ENCODE measurements at places on chromosomes 3 and 15.

DNA sequence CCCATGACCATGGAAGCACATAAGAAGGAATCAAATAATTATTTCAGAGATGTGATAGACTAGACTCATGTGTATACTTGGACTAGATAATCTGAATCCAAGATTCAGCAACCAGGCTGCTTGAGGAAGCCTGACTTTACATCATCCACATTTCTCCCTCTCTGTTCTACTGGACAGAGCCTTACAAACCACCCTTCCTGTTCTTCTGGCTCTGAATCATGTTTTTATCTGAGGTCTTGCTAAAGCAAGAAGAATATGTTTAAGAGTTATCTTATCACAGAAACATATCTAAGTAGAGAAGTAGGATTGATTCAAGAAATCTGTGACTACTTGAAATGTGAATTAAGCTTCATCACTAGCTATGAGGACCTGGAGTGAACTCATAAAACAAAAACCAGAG, 71.1 kb upstream of the SLC24A5 start:
- DNase-seq: no peak

GRCh38 chr3:166388321-166388720, 551.1 kb upstream of the BCHE start:
- DNase-seq: no peak

GRCh38 chr3:34365771-34366170, 567.3 kb downstream of the PDCD6IP start:
- DNase-seq: no peak

GRCh38 chr15:33636958-33637357, 326.2 kb downstream of the RYR3 start:
- DNase-seq: no peak

GRCh38 chr3:138673641-138674530, 65.3 kb downstream of the FAIM start:
- DNase-seq: no peak

GRCh38 chr3:9402410-9403228, 5.2 kb downstream of the SETD5 start:
- no peak for DNase-seq

- peak; percentile 8 for DNase-seq
These were observed 108.9 kb downstream of the DUT start for GRCh38 chr15:48440084-48440483.

DNA sequence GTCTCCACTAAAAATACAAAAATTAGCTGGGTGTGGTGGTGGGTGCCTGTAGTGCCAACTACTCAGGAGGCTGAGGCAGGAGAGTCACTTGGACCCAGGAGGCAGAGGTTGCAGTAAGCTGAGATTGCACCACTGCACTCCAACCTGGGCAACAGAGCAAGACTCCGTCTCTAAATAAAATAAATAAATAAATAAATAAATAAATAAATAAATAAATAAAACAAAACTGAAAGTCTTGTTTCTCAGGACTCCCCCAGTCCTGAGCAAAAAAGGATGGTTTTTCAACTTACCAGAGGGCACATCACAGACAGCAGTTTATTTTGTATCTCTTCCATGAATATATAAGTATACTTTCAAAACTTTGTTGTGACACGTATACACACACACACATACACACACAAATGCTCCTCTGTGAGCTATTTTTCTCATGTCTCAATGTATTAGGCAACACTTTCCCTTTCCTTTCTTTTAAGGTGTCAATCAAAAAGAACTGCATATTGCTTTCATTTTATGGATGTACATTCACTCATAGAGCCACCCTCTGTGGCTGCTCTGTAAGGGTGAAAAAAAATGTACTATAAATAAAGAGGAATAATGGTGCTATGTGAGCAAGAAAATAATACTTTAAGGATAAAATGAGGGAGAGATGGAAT, 54.8 kb upstream of the MITF start:
- DNase-seq: no peak

DNA sequence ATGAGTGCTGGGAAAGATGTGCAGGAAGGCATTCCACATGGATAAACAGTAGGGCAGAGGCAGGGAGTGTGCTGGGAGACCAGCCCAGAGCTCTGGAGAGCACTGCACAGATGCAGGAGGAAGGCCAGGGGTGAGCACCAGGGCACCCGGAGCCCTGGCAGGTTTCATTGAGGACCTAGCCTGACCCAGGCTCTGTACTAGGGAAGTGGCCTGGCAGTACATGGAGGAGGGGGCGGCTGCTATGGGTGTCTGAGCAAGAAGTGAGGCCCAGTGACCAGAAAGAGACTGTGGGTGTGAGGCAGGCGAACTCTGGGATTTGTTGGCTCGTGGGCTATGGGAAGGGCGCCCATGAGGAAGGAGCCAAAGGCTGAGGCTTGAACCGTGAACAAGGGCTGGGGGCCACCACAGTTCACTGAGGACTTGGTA, 139.1 kb downstream of the DNAJB8 start:
- peak; percentile 41 for DNase-seq

- no peak for DNase-seq
These were observed 1.9 kb downstream of the UBP1 start for GRCh38 chr3:33438284-33438668.

DNA sequence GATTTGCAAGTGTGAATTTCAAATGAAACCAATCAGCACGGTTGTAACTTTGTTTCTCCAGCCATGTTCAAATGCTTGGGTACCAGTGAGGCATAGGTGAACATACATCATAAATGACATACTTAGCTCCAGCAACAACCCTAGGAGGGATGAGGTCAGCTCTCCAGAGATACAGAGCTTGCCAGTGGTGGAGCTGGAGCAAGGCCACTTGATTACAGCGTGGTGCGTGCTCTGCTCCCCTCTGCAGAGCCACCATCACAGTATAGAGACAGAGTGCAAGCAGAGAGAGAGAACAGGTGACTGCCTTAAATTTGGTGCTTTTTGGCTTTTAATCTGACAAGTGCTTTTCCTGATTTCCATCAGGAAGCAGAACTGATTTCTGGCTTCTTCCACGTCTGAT, 275.1 kb downstream of the PDZRN3 start:
- DNase-seq: no peak

- peak; percentile 60 for DNase-seq
These were observed 2.2 kb upstream of the FBLN2 start for GRCh38 chr3:13546667-13547171.

DNA sequence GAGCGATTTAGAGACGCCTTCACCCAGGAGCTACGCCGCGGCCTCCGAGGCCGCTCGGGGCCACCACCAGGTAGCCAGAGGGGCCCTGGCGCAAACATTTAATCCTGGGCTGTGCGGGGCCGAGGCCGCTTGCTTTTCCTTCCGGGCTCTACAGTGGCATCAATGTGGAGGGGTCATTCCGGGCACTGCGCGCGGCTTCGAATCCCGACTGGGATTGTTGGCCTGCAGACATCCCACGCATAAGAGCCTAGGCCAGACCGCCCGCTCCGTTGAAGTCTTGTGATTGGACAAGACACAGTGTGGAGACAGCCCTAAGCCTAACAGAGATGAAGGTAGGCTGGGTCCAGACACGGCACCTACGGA, 568 bp upstream of the NCBP2 start:
- DNase-seq: peak; percentile 37

DNA sequence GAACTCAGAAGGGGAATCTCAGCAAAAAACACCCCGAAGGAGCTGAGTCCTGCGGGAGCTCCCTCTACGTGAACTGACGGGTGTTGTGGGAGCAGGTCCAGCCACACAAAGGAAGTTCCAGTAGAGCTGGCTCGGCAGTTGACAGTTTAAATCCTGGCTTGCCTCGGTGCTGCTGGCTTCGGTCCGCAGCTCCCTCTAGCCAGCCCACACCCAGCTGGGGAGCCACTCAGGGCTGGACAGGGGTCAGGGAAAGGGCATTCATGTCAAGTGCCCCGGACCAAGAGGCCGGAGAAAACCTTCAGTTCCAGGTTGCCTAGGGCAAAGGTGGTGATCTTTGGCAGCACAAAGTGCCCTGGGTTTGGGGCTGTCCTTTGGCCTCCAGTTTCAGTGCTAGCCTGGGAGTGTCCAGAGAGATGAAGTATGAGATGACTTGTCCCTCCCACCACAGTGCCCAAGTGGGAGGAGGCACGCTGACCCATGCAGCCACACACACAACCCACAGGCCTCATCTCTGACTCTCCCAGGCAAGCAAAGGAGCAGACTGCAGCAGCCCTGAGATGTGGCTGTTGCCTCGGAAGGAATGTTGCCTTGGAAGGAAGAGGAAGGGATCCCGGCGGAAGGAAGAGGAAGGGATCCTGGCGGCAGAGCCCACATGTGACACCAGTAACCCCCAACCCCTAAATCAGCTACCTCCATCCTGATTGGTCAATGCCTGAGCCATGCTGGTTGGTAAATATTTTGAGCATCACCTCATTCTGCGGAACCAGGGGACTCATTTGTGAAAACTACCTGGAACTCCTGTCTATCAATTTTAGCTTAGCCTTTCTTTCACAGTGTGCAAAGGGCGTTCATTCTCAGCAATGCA, 13.9 kb upstream of the ANPEP start:
- DNase-seq: peak; percentile 96

GRCh38 chr15:62697636-62698035, 344.9 kb upstream of the TPM1 start:
- no peak for DNase-seq

GRCh38 chr3:104951426-104951825, 415.3 kb upstream of the ALCAM start:
- DNase-seq: no peak

DNA sequence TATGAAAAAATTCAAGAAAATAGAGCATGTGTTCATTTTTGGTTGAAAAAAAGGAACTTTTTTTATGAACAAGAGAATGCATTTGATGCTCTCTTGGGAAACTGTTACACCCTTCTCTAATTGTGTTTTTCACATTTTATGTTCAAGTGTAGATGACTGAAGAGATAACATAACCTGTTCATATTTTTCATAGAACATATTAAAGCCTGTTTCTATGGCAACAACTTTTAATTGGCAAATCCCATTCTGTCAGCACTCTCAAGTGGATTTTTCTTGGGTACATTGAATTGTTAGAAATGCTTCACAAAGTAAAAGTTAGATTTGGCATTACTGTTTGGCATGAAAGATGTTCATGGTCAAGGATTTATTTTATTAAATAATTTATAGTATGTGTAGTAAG, 117.5 kb downstream of the MBNL1 start:
- no peak for DNase-seq

DNA sequence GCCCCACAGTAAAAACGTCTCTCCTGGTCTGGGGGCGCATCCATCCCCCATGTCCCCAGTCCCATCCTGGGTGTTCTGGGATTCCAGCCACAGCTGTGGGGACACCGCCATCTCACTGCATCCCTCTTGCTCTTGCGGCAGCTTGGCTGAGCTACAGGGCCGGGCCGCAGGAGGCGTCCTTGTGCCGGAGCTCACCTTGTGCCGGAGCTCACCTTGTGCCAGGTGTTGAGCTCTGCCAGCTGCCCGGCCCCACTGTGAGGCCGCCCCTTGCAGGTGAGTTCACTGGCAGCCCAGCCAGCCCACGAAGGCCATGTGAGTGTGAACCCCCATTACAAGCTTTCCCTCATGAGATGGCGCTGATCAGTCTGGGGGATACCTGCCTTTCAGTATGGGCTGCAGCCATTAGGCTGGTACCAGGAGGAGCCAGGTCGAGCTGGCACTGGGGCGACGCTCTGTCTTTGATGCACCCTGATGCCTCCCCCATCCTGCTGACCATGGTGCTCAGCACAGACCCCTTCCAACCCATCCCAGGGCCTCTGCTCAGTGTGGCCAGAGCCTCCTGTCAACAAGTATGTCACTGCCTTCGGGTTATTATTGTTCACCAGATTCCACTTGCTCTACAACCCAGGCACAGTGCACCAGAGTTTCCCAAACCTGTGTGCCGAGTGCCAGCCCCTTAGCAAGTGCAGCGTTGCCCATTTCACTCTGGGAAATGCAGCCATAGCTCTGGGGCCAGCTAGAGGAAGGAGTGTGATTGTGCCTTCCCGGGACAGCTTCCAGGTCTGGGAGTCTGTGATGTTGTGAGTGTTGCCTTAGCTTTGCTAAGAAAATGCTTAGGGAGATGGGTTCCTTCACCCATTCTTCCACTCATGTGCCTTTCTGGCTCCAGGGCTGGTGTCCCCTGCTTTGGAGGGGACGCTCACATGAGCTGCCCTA, 105.7 kb downstream of the APBA2 start:
- DNase-seq: no peak

DNA sequence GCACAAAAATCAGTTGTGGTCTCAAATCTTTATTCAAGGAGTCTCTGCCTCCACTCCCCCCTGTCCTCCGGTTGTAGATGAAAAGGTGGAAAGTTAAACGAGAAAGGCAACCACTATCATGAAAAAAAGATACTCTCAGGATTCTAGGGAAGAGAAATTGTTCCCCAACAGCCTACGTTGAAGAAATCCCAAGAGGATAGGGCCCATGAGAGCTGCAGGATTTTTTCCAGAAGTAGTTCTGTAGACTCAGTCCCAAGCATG, 14.3 kb downstream of the ZIC1 start:
- DNase-seq: peak; percentile 53

DNA sequence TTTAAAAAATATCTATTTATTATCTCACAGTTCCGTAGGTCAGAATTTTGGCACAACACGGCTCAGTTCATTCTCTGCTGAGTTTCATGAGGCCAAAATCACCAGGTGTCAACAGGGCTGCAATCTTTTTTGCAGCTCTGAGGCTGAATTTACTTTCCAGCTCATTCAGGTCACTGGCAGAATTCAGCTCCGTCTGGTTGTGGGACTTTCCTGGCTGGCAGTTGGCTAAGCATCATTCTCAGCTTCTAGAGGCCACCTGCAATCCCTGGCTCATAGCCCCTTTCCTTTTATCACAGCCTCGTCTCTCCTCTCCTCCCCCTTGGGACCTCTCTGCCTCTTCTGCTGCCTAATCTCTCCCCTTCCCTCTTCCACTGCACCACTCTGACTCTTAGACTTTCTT, 174.0 kb upstream of the WNT5A start:
- DNase-seq: no peak

- DNase-seq: no peak
These were observed 115.4 kb upstream of the GALNT15 start for GRCh38 chr3:16059081-16059537.

- no peak for DNase-seq
These were observed 202.2 kb upstream of the BHLHE40 start for GRCh38 chr3:4776980-4777581.

- no peak for DNase-seq
These were observed 2.8 kb downstream of the MAGI1 start for GRCh38 chr3:66035763-66036477.

- no peak for DNase-seq
These were observed 11.3 kb downstream of the MED12L start for GRCh38 chr3:151096716-151097115.

DNA sequence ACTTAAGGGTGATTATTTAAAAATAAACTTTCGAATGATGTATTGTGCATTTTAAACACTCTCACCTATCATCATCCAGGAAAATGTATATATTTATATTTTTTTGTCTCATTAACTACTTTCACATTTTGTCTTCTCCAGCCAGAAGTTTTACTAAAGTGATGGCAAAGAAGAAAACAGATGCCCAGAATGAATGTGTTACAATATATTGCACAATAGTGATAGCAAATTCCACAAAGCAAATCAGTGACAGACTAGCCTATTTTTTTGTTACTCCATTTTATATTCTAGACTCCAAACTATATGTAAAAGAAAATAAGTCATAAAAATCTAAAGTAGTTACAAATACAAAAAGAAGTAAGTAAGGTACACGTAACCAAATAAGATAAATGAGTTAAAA, 414.7 kb downstream of the EPHA3 start:
- DNase-seq: no peak

All from MG63 (cell line).